Naive B cell (primary cell): ENCODE measurements at places on chromosomes 2 and 18.

GRCh38 chr2:34670482-34670881, 1071.4 kb upstream of the FAM98A start:
- no peak for DNase-seq

- DNase-seq = no peak
These were observed 129.3 kb downstream of the GLI2 start for GRCh38 chr2:120864981-120865380.

DNA sequence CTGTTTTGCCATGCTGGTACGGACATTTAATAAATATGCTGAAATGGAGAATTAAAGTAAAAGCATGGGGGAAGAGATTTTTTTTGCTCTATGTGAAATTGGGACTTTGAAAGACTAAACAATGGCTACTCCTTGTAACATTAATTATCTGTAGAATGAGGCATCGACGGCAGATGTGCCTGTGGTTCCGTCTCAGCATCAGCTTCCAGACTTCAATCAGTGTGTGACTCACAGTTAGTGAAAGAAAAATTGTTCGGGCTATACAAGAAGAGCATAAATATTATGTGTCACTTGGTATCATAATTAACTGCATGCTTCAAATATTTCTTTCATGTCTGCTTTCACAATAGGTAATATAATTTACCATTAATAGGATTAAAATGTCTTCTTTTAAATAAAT, 117.0 kb upstream of the SMIM21 start:
- DNase-seq = no peak

DNA sequence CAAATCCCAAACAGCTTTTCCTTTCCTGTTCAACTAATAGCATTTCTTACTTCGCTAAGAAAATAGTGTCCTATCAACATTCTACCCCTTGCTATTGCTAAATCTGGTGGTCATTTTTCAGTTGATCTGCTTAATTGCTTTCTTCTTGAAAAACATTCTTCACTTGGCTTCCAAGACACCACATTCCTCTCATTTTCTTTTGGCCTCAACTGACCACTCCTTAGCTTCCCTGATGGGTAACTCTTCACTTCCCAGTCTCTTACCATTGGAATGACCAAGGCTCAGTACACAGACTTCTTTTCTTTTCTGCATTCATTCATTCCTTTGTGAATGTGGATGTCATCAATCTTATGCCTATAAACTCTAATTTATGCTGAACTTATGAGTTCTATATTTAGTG, 230.8 kb upstream of the CDH2 start:
- DNase-seq = no peak
